ENCODE measurements at places on chromosomes 12 and 14.

DNA sequence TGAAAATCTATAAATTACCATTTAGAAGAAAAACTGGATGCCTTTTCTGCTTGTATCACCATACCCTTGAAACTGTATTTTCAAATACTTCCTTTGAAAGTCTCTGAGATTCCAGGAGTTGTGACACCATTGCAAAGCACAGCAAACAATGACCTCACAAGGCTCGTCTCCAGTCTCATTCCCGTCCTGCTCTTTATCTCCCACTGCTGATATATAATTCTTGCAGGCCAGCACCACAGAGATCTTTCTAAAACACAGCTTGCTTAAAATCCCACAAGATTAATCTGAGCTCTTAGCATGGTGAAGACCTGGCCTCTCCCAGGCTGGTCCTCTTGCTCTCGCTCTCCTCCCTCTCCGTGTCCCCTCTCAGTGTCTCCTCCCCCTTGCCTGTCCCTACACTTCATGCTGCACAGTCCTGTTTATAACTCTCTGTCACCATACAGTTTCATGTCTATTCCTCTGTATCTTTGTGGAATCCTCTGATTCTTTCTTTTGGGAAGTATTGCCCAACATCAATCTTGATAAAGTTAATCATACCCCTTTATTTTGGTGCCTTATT lies 51.8 kb downstream of the ZFYVE21 start:
- DNase-seq, result no peak

DNA sequence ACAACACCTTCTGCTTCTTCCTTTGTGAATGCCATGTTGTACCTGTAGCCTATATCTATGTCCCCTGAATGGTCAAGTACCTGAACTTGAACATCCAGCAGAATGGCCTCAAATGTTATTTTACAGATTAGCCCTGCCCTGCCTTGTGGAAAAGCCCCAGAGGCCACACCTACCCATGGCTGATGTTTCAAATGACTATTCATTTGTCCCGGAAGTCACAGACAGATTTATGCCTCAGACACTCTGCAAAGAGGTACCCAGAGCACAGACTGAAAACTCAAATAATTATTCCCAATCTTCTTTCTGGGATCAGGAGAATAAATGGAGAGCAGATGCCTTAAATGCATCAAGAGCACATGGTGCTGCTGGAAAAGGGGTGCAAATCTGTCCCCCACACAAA lies 13.0 kb upstream of the DPF3 start:
- no peak for DNase-seq

- no peak for DNase-seq
Measured at GRCh38 chr12:11684811-11685210, 35.3 kb downstream of the ETV6 start.

- DNase-seq, result no peak
Measured at GRCh38 chr12:5913387-5913786, 31.7 kb downstream of the ANO2 start.

DNA sequence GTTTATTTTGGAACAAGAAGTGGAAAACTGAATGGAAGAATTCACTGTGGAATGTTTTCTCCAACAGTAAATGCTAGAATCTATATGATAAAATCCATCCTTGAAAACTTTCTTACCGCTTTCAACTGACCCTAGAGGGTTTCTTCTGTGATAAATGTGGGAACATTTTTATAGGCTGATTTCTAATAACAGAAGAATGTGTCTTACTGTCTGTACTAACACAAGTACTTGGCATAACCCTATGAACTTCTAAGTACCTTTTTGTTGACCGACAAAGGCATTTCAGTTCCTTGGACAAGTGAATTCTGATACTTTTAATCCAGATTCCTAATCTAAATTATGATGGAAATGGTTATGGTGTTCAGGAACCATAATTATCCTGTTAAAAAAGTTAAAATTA lies 1109.7 kb upstream of the FLRT2 start:
- DNase-seq, result no peak

DNA sequence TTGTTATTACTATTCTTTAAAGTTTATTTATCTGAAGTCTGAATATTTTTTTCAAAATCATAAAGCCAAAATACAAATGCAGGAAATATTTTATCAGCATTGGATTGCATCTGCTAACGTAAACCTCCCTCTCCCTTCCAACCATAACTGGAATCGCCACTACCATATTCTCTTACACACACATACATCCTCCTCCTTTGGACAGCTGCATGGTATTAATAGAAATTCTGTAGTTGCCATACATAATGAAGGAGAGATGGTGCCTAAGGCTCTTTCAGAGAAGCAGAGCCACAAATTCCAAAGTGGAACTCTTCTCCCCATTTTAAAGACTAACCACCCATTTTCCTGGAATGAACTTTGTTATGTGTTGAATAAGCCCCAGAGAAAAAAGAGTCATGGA lies 352.7 kb downstream of the MDGA2 start:
- no peak for DNase-seq

DNA sequence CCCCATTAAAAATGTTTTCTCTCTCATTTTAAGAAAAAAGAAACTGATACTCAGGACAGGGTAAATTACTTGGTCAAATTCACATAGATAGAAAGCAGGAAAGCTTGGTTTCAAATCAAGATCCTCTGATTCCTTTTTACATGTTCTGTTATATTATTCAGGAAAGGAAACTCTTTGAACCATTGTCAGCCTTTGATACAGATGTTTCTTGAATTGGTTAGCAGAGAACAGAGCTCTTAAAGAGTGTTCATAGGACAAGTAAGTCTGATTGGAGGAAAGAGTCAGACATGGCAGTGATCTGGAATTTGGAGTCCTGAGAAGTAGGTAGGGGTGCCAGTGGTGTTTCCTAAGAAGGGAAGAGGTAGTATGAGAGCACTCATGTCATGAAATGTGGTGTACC lies 165.2 kb upstream of the BCL2L14 start:
- DNase-seq, result no peak

DNA sequence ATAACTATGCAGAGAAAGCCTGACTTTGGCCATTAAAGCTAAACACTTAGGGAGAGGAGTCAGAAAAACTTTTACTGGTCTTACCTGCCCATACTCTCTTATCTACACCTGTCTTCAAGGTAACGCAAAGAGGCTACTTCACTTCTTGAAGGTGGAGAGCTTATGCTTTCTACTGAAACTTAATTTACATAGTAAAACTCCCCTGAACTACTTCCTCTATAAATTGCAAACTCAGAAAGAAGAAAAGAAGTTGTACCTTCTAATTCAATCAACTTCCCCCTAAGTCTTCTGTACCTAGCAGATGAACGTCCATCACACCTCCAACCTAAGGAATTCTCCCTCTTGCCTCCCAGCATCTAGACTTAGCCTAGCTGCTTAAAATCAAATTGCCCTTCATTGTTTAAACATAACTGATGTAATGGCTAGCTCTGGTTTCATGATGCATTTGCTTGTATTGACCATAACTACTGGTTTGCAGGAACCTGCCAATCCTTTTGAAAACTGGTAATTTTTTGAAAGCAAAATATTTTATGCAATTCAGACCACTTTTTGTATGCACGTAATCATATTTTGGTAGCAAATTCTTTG lies 87.7 kb downstream of the STON2 start:
- no peak for DNase-seq

DNA sequence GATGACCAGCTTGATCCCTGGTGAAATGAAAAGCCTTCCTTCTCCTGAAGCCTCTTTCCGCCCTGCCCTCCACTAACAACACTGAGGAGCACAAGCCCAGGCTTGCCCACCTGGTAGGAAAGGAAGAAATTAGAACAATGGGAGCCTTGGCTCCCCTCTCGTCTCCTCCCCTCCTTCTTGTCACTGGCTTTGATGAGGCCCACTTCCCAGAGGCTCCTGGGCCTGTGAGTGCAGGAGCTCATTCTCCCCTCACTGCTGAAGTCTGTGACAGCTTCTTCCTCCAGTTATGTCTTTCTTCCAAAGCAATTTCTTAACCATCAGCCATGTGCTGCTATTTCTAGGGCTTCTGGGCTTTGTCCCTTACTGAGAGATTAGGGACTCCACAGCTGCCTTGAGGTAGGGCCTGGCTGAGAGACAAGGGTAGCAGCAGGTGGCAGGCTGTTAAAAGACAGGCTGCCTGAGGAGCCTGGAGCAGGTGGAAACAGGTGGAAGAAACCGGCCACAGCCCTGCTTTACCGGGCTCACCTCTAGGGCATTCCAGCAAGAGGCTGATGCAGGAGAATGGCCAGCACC lies 53.6 kb upstream of the SRSF5 start:
- DNase-seq, result no peak

DNA sequence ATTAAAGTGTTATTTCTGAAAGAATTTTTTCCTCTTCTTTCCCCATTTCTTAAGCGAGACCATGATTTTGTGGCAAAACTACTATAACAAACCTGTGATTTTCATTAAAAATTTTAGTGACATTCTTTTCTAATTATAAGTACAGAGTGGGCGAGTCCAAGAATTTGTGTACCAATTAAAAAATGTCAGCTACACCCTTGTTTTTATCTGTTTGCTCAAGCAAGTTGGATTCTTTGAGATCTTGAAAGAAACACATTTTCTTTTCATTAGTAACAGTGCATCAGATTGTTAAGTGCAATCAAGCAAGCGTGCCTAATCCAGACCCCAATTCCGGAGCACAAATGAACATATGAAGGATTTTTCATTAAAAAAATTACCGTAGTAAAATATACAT lies 338.8 kb upstream of the DDHD1 start:
- no peak for DNase-seq

GRCh38 chr14:51331486-51332367 lies 91.7 kb downstream of the TMX1 start:
- no peak for DNase-seq

DNA sequence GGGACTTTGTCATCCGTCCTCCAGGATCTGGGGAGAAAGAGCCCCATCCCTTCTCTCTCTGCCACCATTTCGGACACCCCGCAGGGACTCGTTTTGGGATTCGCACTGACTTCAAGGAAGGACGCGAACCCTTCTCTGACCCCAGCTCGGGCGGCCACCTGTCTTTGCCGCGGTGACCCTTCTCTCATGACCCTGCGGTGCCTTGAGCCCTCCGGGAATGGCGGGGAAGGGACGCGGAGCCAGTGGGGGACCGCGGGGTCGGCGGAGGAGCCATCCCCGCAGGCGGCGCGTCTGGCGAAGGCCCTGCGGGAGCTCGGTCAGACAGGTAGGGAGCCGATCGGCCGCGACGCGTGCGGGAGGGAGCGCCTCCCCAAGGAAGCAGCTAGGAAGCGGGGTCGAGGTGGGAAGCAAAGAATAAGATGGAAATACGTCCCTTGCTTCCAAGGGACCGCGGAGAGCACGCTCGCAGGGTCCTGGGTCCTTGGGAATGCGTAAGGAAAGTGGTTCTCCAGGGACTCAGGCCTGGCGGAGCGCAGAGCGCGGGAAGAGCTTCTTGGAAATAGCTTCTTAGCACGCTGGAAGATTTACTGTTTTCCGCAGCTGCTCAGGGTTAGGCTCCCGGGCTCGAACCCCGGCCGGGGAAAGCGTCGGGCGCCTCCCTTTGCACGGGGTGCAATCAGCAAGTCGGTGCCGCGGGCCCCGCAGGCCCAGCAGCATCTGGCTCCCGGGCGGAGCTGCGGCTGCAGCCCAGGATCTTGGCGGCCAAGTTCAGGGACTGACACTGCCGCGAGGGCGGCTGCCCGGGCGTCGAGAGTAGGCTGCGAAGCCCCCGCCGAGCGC lies 457 bp downstream of the SOCS2 start:
- no peak for DNase-seq

- DNase-seq, result no peak
Measured at GRCh38 chr14:35797796-35798195, 11.3 kb downstream of the RALGAPA1 start.

GRCh38 chr12:38880288-38880687 lies 25.1 kb downstream of the CPNE8 start:
- DNase-seq, result no peak

DNA sequence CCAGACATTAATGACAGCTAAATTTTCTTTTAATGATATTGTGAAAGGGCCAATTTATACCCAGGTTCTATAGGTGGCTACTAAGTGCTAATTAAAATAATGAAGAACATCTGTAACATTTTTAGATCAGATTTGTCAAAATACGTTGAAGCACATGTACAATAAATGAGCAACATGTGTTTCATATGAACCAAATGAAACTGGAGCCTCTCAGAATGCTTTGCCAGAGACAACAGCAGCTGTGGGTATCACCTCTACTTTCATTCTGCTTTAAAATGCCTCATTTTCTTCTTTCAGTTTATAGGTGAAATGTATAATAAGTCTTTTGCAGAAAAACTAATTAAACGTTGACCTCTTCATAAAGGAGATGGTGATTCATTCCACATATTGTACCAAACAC lies 26.1 kb upstream of the MYF6 start:
- DNase-seq, result no peak

DNA sequence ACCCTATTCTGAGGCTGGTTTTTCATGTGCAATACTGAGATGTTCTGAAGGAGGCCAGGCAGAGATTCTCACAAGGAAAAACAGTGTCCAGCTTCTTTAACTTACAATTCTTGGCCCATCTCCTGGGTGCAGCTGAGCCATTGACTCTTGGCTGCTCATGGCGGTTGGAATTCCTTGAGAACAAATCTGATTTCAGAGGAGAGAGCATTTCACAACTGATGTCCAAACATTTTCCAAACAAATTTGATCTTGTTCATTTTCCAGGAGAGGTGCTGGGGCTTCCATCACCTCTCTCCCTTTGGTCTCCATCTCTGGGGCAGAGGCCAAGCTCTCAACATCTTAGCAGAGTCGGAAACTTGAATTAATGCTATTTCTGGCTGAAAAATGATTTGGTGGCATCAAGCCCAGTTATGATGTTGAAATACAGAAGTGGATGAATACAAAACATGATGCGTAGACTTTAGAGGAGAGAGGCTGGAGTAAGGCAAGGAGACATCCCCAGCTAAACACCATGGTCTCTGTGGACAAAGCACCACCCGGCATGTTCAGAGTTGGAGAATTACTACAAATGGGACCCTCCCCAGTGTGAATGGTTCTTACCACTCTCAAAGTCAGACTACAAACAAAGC lies 593.0 kb downstream of the VRK1 start:
- DNase-seq, result no peak

- no peak for DNase-seq
Measured at GRCh38 chr14:38206689-38207376, 871 bp upstream of the SSTR1 start.

DNA sequence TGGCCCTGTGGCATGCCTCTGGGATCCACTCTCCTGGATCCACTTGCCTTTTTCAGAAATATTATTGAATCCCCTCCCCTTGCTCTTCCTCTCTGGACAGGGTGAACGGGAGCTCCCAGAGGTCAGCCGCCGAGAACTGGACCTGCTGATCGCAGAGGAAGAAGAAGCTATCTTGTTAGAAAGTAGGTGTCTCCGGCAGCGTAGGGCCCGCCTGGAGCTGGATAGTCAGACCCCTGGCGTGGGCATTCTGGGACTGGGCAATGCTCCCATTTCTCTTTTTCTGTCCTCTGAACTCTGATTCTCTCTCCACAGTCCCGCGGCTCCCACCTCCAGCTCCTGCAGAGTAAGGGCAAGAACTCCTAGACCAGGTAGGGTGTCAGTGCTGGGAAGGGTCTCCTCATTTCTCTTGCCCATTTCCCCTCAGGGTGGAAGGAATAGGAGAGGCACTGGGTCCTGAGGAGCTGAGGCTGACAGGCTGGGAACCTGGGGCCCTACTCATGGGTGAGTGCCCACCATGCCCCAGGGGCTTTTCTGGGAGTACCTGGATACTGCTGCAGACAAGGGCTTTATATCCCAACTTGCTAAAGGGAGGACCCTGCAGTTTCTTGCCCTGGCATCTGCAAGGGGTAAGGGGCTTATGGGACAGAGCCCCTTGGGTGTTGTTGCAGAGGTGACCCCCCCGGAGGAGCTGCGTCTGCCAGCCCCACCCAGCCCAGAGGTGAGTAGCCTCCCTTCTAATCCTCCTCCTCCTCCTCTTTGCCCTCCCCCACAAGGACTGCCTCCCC lies 5.4 kb downstream of the REC8 start:
- no peak for DNase-seq

GRCh38 chr12:54654926-54655325 lies 6.8 kb upstream of the DCD start:
- DNase-seq, result no peak

- DNase-seq, result no peak
Measured at GRCh38 chr12:82461836-82462235, 103.5 kb downstream of the METTL25 start.
